ENCODE measurements at places on chromosomes 7 and 10.
A peak's percentile ranks its signal among the peaks of the same experiment; 100 is the strongest.

GRCh38 chr10:78906734-78907390 lies 161.9 kb upstream of the ZMIZ1 start:
- DNase-seq: peak; percentile 31

DNA sequence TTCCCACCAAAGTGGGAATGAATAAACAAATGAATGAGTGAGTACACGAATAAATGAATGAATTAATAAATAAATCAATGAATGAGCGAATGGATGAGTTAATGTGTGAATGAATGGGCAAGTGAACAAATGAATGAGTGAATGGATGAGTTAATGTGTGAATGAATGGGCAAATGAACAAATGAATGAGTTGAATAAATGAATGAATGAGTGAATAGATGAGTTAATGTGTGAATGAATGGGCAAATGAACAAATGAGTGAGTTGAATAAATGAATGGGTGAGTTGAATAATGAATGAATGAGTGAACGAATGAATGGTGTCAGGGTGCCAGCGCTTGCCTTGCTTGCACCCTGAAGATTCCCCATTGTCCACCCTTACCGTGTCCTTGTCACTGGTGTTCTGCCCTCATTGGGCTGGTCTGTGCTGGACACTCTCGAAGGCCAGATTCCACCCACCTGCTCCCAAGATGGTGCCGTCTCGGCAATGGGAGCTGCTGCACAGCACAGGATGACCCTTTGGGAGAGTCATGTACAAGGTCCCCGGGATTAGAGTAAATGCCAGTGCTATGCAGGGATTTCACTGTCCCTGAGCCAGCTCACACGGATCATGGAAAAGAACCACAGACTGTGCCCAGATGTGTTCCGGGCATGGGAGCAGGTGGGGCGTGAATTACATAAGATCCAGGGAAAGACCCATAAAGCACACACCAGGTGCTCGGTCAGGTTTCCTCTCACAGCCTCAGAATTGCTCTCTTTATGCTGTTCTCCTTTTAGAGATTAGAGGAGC lies 83.2 kb downstream of the CAMK1D start:
- DNase-seq: no peak

- DNase-seq: no peak
These were observed 234.0 kb upstream of the TCF7L2 start for GRCh38 chr10:112716076-112716475.

- DNase-seq: no peak
These were observed 141.1 kb upstream of the WDR11 start for GRCh38 chr10:120710076-120710475.

- no peak for DNase-seq
These were observed 10.7 kb downstream of the APBB1IP start for GRCh38 chr10:26448706-26449435.

- no peak for DNase-seq
These were observed 1.3 kb upstream of the TM9SF3 start for GRCh38 chr10:96588060-96588554.

DNA sequence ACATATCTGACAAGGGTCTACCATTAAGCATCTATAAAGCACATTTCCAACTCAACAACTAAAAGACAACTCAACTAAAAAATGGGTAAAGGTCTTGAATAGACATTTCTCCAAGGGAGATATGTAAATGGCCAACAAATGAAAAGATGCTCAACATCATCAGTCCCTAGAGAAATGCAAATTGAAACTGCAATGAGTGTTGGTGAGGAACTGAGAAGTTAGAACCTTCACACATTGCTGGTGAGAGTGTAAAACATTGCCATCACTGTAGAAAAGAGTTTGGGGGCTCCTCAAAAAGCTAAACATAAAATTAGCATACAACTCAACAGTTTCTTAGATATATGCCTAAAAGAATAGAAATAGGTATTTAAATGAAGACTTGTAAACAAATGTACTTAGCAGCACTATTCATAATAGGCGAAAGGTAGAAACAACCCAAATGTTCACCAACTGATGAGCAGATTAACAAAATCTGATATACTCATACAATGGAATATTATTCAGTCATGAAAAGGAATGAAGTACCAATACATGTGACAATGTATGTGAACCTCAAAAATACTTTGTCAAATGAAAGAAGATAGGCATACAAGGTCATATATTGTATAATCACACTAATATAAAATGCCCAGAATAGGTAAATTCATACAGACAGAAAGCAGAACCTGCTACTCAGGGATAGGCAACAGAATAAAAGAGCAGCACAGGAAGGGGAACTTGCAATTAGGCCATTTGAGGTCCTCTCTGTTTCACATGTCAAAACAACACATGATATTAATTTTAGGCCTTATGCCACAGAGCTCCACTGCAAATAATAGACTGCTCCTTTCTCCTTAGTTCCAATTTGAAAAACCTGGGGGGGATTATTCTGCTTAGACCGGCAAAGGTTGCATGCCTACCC lies 10.6 kb upstream of the LRRC72 start:
- DNase-seq: no peak

- DNase-seq: no peak
These were observed 12.1 kb downstream of the CSTF2T start for GRCh38 chr10:51687296-51687695.

- no peak for DNase-seq
These were observed 25.1 kb downstream of the MINDY4 start for GRCh38 chr7:30796105-30796869.

GRCh38 chr7:111840528-111840927 lies 278.2 kb upstream of the IMMP2L start:
- DNase-seq: no peak

GRCh38 chr7:46244757-46245156 lies 323.7 kb upstream of the IGFBP3 start:
- DNase-seq: no peak

GRCh38 chr7:145848691-145849090 lies 267.9 kb upstream of the CNTNAP2 start:
- no peak for DNase-seq

DNA sequence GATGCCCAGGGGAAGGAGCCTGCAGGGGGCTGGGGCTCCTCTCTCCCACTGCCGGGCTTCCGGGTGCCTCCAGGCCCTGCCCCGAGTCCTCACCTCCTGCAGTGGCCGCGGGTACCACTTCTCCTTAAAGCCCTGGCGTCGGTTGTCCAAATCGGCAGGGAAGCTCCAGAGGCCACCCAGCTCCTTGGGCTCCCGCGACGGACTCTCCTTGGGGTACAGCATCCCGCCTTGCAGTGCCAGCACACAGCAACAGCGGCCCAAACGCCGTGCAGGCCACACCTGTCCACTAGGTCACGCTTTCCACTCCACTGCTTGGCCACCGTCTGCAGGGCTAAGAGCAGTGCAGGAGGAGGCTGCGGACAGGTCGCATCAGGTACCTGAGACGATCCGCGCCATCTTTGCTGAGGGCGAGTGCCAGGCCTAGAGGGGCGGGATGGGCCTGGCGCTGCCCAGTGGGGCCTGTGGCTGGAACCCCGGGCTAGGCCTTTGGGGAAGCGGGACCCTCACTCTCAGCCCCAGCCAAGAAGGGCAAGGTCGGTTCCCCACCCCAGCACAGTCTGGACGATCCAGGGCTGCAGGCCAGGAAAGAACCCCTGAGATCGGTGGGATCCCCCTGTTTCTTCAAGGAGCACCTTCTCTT lies 47.7 kb upstream of the ZNF479 start:
- no peak for DNase-seq

- no peak for DNase-seq
These were observed 93.4 kb downstream of the RNF216 start for GRCh38 chr7:5687936-5688630.

DNA sequence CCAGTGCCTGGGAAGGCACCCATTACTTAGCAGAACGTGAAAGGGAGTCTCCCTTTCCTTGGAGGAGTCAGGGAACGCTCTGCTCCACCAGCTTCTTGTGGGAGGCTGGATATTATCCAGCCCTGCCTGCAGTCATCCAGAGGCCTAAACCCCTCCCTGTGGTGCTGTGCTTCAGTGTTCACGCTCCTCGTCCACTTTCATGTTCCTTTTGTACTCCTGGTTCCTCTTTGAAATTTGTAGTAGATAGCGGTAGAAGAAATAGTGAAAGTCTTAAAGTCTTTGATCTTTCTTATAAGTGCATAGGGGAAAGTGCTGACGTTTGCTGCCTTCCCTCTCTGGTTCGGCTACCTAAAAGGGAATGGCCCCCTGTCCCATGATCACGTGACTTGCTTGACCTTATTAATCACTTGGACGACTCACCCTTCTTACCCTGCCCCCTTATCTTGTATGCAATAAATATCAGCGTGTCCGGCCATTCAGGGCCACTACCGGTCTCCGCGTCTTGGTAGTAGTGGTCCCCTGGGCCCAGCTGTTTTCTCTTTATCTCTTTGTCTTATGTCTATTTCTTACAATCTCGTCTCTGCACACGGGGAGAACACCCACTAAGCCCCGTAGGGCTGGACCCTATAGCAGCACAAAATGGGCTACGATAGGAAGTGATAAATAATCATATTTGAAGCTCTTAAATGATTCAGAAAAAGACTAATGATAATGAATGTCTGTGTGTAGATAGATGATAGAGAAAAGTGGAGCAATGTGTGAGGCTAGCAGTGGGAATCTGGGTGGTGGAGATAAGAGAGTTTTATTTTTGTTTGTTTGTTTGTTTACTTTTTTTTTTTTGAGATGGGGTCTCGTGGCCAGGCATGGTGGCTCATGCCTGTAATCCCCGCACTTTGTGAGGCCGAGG lies 5.8 kb upstream of the ESYT2 start:
- no peak for DNase-seq

DNA sequence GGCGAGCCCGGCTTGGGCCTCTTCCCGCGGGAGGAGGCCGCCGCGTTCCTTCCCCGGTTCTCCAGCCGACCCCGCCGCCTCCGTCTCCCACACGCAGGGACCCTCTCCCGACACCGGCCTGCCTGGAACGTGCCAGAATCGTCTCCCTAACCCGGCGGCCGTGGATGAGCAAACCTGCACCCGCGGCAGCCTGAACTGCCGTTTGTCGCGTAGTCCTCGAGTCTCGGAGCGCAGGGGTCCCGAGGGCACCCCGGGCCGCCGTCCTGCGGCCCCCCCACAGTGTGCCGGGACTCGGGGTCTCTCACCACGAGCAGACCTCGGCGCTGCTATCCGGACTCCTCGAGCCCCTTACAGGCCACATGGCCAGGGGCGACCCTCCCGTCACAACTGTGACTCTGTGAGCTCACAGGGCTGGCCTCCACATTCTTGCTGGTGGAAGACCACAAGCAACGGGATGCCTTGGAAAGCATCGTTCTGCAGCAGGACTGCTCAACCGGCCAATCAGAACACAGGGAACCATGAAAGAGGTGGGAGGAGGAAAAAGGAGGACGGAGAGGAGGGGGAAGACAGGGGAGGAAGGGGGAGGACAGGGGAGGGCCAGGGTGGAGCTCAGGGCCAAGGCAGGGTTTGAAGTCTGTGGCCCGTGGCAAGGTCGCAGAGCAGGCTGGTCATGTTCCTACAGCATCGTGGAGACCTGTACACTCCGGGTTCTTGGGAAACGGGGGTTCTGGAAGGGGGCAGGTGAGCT lies 276.9 kb downstream of the DNAJB6 start:
- no peak for DNase-seq

DNA sequence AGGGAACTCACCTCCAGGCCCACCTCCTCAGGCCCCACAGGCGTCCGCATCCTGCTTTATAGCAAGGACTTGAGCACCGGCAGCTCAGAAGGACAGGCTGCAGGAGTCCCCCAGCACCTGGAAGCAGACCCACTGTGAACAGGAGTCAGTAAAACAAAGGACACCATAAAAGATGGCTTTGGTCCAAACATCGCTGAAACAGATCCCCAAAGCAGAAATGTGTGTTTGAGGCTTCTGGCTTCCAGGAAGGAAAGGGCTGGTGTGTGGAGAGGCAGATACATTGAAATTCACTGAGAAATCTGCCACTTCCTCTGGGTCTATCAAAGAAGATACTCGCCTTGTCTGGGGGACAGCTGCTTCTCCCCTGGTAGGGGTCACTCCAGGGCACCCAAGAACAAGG lies 286.2 kb downstream of the PLXNA4 start:
- no peak for DNase-seq

DNA sequence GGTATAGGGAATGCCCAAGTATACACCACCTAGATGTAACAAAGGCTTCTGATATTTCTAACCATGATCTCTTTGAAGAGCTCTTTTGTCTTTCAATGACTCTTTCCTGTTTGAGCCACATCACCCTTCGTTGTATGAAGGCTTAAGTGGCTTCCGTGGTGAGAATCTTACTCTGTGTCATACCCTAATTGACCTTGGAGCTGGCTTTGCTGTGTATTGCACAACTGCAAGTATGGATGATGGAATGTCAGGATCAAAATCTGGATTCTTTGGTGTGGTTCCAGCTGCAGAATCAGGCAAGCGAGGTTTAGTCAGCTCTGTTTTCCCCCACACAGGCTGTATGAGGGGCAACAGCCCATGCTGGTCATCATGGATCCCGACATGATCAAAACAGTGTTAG lies 16.0 kb downstream of the CYP3A43 start:
- no peak for DNase-seq

- peak; percentile 64 for DNase-seq
These were observed 128.4 kb downstream of the BICC1 start for GRCh38 chr10:58641095-58641531.

GRCh38 chr7:141792526-141792925 lies 2.5 kb downstream of the TAS2R5 start:
- DNase-seq: no peak

DNA sequence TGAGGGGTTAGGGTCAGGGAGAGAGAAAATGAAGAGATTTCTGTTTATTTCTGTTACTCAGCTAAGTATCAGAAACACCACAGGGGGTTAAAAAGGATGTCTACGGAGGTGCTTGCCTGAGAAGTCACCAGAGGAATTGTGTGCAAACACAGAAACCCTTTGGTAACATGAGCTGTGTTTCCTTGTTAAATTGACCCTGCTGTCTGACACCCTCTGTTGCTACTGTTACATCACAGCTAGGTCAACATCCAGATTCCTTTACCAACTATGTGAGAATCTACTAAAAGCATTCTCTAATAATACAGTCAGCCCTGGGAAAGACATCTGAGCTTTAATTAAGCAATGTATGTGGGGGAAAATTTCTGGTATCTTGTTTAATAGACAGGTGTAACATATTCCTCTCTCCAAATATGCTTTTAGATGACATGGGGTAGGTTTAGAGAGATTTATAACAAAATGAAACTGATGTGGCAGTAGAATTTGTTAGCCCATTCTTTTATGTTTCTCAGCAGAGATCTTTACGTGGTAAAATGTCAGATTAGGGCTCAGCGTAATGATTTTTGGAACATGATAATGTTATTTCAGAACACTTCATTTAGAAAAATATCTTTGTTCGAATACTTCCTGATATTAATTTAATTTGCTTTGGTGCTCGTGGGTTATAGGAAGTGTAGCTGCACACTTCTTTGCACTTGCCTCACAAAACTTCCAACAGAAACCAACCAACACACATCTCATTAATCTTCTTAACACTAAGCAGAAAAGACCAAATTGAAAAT lies 168.0 kb upstream of the AHR start:
- no peak for DNase-seq

DNA sequence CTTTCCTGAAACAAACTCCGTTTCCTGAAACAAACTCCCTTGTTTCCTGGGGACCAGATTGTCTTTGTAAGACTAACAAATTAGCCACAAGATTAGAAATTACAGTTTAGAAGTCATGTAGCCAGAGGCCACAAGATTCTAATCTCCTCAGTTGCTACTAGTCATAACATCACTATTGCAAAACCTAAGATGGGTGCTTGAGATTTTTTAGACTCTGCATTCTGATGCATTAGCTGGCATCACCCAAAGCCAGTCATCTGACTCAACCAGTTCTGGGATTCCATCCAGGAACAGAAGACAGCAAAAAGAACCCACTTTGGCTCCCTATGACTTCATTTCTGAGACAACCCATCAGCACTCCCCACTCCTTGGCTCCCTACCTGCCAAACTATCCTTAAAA lies 367.9 kb upstream of the MBL2 start:
- DNase-seq: no peak

- DNase-seq: no peak
These were observed 485.6 kb upstream of the GRM3 start for GRCh38 chr7:86158111-86158510.

- no peak for DNase-seq
These were observed 144.2 kb upstream of the EGR2 start for GRCh38 chr10:62960416-62960815.
